ENCODE measurements at places on chromosomes 7 and 10.

DNA sequence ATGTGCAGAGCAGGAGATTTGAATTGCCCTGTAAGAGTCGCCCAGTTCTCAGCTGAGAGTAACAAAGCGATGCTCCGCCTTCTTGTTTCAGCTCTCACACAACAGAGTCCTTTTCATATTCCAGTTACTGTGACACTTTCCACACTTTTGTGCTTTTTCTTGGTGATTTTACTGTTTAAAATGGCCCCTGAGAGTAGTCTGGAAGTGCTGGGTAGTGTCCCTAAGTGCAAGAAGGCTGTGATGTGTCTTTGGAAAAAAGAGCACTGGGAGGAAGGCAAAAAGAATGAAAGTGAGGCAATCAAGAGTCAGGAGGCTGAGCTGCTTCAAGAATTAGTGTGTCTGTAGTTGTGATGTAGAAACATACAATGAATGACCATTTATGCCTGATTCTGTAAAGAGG is 201.2 kb upstream of the SEMA3E start:
- no peak for DNase-seq

DNA sequence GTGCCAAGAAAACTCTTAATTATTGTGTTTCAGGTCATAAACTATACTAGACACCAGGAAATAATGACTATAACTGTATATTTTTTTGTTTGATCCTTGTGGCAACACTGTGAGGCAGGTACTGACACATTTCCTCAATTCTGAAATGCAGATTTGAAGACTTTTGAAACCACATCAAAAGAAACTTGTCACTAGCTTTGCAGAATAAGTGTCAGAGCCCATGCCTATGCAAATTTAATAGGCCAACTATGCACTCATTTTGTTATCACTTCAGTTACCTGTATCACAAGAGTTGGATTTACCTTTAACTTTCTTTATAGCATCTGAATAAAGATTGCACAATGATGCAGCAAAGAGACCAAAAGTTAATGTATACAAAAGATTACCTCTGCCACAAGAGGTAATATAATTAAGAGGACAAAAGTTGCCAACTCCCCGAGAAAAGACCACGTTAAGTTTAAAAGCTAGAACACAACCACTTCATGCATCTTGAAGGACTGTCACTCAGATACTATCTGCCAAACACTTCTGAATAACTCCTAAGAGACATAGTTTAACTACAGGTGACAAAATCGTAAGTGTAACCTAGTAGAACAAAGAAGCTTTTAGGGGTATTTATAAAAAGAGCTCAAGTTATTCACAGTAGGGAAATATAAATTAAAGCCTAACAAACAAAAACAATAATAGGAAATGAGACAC is 80.5 kb downstream of the ELAPOR2 start:
- no peak for DNase-seq

GRCh38 chr7:119256001-119256400 is 1017.0 kb upstream of the KCND2 start:
- DNase-seq, result no peak

- no peak for DNase-seq
Measured at GRCh38 chr7:79008786-79009185, 444.7 kb downstream of the MAGI2 start.

DNA sequence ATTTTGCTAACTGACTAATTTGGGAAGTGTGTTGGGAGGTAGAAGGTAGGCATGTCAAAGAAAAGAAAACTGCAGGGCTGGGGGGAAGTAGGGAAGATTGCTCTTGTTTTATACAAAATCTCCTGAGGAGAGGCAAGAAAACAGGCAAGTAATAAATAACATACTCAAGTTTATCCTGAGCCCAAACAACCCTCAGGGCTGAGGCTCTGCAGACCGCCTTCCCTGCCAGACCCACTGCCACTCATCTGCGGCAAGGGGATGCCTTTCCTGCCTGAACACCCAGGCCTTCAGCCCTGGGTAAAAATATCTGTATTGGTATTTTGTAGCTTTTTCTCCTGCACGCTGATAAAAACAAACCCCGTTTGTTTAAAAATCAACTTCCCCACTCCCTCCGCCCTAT is 399.8 kb upstream of the NFE2L3 start:
- no peak for DNase-seq

DNA sequence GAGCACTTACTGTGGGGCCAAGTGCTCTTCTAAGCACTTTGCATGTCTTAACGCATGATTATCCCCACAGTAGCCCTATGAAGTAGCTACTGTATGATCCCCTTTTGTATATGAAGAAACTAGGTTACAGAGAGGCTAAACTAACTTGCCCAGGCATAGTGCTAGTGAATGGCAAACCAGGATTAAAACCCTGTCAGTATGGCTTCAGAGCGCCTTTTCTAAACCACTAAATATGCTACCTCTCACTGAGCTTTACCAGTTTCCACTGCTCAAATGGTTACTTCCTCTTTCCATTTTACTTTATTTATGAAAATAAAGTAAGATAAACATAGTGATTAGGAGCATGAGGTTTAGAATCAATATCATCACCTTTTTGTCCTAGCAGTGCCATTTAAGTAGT is 73.6 kb downstream of the PODXL start:
- DNase-seq, result no peak

- no peak for DNase-seq
Measured at GRCh38 chr10:55283031-55283430, 482.0 kb upstream of the PCDH15 start.

DNA sequence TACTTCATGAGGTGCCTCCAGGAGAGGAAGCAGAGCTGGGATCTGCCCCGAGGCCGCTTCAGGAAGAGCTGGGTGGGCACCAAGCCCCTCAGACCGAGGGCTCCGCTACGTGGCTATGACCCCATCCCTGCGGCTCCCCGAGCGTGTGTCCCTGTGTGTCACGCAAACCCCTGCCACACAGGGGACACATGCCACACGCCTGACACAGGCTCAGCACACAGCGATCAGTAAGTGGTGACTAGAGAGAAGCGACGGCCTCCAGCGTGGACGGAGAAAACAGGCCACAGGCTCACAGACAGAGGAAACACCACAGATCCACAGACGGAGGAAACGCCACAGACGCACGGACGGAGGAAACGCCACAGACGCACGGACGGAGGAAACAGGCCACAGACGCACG is 18.5 kb downstream of the DIP2C start:
- DNase-seq, result no peak

DNA sequence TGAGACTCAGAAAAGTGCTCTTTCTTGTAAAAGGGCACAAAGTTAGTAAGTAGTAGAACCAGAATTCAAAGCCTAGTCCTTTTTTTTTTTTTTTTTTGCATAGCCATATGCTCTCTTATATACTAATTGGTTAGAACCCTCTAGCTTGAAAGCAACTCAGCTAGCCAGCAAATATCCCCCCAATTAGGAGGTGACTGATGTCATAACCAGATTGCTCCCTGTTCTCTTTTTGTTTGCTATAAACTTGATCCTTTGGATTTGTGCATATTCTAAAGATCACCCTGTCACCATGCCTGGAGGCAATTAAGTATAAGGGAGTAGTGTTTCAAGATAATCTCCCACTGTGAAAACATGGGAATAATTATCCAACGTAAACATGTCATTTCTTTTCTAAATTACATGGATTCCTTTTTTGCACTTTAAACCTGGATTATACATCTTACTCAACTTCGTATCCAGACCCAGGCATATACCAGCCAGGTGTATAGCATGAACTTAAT is 963.4 kb downstream of the CNTNAP2 start:
- DNase-seq, result no peak

GRCh38 chr7:154583454-154583853 is 419.5 kb downstream of the PAXIP1 start:
- DNase-seq, result no peak

- DNase-seq, result no peak
Measured at GRCh38 chr10:28105561-28105960, 106.7 kb upstream of the ODAD2 start.

DNA sequence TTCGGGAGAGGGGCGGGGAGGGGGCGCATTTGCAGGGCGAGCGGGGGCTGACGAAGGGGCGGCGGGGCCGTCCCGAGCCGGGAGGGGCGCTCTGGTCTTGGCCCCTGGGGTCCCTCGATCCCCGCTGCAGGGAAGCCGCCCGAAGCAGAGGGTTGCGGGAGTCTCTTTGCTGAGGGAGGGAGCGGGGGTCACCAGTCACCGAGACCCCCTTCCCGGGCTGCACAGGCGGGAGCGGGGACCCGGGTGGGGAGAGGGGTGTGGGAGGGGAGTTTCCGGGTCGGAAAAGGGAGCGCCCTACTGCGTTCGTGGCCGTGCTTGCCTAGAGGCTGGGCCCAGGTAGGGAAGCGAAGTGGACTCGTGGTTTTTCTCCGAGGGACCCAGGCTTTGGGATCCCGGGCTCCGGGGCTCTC is 422 bp downstream of the AP1S1 start:
- no peak for DNase-seq

DNA sequence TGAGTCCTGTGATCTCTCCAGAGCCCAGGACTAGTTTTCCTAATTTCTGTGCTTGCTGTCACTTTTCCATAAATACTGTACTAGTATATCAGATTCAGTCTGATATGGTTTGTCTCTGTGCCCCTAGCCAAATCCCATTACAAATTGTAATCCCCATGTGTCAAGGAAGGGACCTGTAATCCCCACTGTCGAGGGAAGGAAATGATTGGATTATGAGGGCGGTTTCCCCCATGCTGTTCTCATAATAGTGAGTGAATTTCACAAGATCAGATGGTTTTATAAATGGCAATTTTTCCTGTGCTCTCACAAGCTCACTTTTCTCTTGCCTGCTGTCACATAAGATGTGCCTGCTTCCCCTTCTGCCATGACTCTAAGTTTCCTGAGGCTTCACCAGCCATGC is 54.8 kb upstream of the IFRD1 start:
- DNase-seq, result no peak

- DNase-seq, result no peak
Measured at GRCh38 chr10:74743401-74743800, 83.0 kb upstream of the KAT6B start.

GRCh38 chr7:124030964-124031363 is 1.9 kb downstream of the TMEM229A start:
- no peak for DNase-seq

Data from urinary bladder (tissue), 4 donors.